ENCODE measurements at places on chromosomes 11 and 22.

GRCh38 chr11:34667810-34668582, 47.1 kb downstream of the EHF start:
- H3K4me3 ChIP-seq: no peak overlapping the region
- H3K4me1 ChIP-seq: no peaks in the 10 kb centered on the region
- no peak overlapping the region for H3K27ac ChIP-seq
- H3K36me3 ChIP-seq: no peaks in the 10 kb centered on the region
- no peak for DNase-seq

DNA sequence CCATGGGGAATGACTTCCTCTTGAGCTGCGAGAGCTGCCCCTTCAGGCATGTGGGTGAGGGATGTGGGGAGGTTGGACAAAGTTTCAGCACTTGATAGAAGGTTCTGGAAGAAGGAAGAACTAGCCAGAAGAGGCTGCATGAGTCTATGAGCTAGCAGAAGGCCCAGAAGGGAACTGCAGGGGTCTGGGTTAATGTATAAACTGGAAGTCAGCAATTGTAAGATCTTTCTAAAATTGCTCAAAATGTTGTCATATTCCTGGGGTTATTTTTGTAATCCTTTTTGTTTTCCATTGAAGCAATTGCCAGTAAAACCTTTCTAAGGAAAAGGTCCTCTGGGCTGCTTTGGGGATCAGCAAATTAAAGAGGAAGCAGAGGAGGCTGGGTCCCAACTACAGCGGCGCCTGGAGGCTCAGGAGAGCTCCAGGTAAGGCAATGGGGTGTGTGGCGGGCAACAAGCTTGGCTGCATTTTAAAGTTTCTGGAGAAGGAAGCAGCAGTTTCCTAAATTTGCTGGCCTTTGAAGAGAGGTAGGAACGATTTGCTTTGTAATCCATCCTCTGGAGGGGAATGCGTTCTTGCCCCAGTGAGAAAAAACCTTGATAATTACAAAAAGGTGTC, 29.2 kb downstream of the ADAMTS15 start:
- H3K4me1 ChIP-seq: peaks cover 37% of the 10 kb centered on the region
- H3K4me3 ChIP-seq: no peak overlapping the region
- no peak for DNase-seq
- no peaks in the 10 kb centered on the region for H3K27me3 ChIP-seq
- peak overlapping the region; percentile 69 for H3K27ac ChIP-seq

DNA sequence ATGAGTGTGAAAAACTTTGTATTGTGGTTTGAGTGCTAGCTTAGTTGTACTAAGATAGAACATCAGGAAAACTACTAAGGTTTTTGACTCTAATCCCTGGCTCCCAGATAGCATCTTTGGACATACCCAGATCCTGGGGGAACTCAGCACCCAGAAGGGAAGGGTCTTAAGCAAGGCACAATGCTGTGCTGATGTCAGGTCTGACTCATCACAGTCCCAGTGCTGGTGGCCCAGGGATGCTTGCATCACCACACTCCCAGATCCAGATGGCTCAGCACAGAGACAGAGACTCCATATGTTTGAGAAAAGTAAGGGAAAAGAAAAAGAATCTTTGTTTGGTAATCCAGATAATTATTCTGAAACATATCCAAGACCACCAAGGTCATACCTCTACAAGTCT, 18.3 kb upstream of the OR56A3 start:
- DNase-seq: no peak
- H3K27me3 ChIP-seq: no peaks in the 10 kb centered on the region
- no peak overlapping the region for H3K4me3 ChIP-seq
- H3K36me3 ChIP-seq: no peaks in the 10 kb centered on the region
- H3K27ac ChIP-seq: no peak overlapping the region

- no peaks in the 10 kb centered on the region for H3K27me3 ChIP-seq
- no peaks in the 10 kb centered on the region for H3K36me3 ChIP-seq
- DNase-seq: no peak
- H3K4me3 ChIP-seq: no peak overlapping the region
- H3K4me1 ChIP-seq: no peaks in the 10 kb centered on the region
Observed at GRCh38 chr11:68643585-68643984, 40.8 kb upstream of the GAL start.

DNA sequence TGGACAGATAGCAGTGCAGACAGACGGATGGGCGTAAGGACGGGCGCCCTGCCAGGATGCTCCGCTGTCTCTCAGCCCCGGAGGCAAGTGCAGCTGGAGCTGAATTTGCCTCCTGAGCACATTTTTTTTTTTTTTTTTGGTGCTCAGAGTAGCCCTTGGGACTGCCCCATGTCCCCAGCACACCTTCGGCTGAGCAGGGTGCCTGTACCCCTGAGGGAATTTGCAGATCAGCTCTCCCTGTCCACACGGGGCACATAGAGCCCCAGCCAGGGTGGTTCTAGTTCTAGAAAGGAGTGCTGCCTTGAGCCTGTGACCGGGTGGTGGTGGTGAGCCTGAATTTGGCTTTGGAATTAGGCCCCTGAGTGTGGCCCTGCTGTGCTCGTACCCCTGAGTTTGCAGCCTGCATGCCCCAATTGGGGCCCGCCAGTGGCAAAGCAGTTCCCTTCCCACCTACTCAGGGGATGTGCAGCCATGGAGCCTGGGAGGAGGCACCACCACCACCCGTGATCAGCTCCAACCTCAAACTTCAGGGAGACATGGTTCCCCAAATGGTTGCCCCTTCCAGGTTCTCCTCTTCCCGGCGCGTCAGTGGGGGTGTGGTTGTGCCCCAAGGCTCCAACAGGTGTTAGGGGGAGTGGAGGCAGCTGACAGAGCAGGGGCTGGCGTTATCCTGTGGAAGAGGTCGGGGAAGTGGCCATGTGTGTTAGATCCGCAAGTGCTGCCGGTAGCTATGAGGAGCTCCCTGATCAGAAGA, 1232.7 kb downstream of the BRD1 start:
- no peak for DNase-seq
- no peak overlapping the region for H3K4me3 ChIP-seq
- H3K27me3 ChIP-seq: no peaks in the 10 kb centered on the region
- no peaks in the 10 kb centered on the region for H3K36me3 ChIP-seq
- H3K27ac ChIP-seq: no peak overlapping the region
- no peaks in the 10 kb centered on the region for H3K4me1 ChIP-seq

DNA sequence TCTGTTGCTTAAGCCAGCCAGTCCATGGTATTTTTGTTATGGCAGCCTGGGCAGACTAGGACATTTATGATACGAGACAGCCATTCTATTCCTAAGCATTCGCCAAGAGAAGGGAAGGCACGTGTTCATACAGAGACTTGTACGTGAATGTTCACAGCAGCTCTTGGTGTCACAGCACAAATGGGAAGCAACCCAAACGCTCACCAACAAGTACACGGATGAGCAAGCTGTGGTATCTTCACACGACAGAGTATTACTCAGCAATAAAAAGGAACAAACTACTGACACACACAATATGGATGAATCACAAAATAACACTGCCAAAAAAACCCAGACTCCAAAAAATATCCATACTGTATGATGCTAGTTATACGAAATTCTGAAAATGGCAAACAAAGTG, 85.1 kb downstream of the PHF21B start:
- no peak overlapping the region for H3K4me3 ChIP-seq
- H3K27ac ChIP-seq: no peak overlapping the region
- no peak for DNase-seq
- no peaks in the 10 kb centered on the region for H3K36me3 ChIP-seq
- H3K4me1 ChIP-seq: no peaks in the 10 kb centered on the region

Measured in lower lobe of right lung (tissue), 2 donors.